HFFc6 (cell line): ENCODE measurements at places on chromosomes 12 and 14. TPM values are rescaled to one million over a fixed set of nuclear protein-coding genes. Genes with fewer than 3 reads are reported as not detected.
A peak's percentile ranks its signal among the peaks of the same experiment; 100 is the strongest.

DNA sequence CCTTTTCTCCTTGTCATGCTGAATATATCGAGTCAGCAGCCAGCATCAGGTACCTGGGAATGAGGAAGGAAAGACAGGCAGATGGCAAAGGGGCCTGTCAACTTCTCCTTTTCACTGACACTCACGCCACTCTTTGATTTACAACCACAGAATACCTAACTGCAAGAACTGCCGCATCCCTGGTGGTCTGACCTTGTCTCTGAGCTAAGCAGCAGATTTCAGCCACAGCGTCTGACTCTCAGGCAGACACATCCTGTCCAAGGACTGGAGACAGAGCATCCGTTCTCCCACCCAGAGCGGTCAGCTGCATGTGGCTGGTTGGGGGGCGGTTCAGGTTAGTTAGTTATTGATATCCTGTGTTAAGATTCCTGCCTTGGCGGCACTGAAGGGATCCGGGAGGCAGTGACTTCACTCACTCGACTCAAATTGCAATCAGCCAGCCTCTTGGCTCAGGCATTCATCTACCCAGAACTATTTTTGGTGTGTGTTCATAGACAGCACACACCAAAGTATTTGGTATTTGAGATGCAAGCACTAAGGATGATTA lies 11.2 kb upstream of the MAP1LC3B2 start:
- no peak for DNase-seq

GRCh38 chr14:59679872-59680271 lies 103.3 kb upstream of the CCDC175 start:
- no peak for DNase-seq

- peak; percentile 93 for DNase-seq
Measured at GRCh38 chr12:124694846-124695497, 127.6 kb upstream of the NCOR2 start.

Gene KRT78
- not detected in 2 replicates for total RNA-seq

- no peak for DNase-seq
Measured at GRCh38 chr14:25350021-25350420, 300.1 kb upstream of the STXBP6 start.

Gene RNASE12
- total RNA-seq = not detected in 3 replicates

Gene TRIM9
- total RNA-seq = not detected in 3 replicates

Gene P3H3
- 90.9 to 108 TPM (median 99.9 TPM) in 3 replicates for total RNA-seq

DNA sequence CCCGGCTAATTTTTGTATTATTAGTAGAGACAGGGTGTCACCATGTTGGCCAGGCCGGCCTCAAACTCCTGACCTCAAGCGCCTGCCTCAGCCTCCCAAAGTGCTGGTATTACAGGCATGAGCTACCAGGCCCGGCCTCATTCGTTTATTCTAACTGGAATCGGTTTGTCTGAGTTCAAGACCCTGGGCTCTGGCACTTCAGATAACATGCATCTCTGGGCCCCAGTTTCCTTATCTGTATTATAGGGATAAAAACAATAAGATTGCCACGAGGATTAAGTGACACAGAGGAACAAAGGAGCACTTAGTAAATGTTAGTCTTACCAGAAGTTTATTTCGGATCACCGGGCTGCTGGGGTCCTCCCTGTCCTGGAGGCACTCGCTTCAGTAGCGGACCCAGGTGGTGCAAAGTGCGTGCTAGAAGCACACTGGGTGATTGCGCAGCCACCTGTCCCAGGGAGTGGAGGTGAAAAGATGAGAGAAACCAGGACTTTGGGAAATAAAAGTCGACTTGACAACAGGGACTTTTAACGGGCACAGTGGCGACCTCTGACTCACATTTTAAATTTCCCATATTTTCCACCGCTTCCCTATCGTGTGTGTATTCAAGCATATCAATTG lies 37.5 kb downstream of the ACACB start:
- no peak for DNase-seq

GRCh38 chr12:96063046-96063445 lies 27.7 kb upstream of the LTA4H start:
- DNase-seq = no peak

Gene FAIM2
- total RNA-seq = 0.56 to 1.1 TPM (median 0.57 TPM) in 3 replicates

DNA sequence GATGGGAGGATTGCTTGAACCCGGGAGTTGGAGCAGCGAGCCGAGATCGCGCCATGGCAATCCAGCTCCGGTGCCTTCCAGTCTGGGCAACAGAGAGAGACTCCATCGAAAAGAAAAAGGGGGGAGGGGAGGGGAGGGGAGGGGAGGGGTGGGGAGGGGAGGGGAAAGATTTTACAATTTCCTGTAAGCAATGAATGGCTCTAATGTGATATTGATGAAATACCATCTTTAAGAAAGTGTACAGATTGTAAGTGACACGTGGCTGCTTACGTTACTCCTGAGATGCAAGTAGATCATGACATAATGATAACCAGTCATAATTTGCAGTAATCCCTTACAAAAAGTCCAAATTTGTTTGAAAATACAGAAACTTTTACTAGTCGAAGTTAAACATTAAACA lies 1.4 kb downstream of the SLC25A21 start:
- DNase-seq = no peak

DNA sequence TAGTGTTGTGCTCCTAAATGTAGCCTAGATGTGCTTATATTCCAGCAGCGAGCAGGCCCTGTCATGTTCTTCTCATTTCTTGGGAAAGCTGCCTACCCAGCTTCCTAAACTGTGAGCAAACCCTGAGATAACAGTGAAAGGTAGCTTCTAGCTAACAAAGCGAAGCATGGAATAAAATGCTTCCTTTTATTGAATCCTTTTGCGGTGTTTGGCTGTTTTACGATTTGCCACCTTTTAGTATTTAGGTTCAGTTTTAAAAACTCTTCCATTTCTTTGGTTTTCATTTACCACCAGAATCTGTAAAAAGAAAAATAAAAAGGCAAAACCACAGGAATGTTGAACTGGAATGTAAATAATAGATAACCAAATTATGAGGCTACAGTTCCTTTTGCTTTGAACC lies 5.0 kb upstream of the PKP2 start:
- no peak for DNase-seq

Gene AQP6
- total RNA-seq = not detected in 3 replicates

Gene NRL
- 0.26 to 0.60 TPM (median 0.53 TPM) in 3 replicates for total RNA-seq

- DNase-seq = peak; percentile 7
Measured at GRCh38 chr12:111024205-111024801, 103.9 kb upstream of the MYL2 start.

- no peak for DNase-seq
Measured at GRCh38 chr12:54437243-54437642, 18.2 kb upstream of the ITGA5 start.

Gene SGPP1
- 21.8 to 24.8 TPM (median 23.5 TPM) in 3 replicates for total RNA-seq

Gene KRT75
- total RNA-seq = not detected in 3 replicates

DNA sequence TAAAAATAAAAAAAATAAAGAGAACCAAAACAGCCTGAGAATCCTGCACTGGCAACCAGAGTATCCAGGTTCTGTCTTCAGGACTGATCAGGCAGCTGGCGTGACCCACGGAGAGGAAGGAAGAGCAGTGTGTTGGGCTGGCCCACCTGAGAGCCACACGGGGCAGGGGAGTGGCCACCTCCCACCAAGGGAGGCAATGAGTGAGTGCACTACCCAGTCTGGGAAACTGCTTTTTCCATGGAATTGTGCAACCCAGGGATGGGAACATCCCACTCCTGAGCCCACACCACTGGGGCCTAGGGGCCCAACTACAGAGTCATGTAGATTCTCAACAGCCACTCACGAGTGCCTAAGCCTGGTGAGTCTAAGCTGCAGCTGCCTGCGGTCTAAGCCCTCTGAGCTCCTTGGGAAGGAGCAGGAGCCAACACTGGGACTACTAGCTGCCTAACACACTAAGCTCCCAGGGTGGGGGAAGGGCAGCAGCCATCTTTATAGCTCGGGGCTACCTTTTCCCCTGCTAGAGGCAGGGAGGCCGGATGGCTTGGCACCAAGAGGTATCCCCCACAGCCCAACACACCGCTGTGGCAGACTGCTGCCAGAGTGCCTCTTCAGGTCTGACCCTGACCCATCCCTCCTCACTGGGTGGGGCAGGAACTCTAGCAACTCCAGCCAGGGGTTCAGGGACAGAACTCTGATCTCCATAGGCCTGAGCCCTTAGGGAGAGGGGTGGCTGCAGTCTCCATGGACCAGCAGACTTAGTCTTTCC lies 610.9 kb downstream of the RERGL start:
- DNase-seq = no peak
